Neural progenitor cell (in vitro differentiated cells): ENCODE measurements at places on chromosomes 7 and 10.

- no peak for DNase-seq
- no peak overlapping the region for H3K27ac ChIP-seq
- H3K27me3 ChIP-seq, result no peaks in the 10 kb centered on the region
- H3K36me3 ChIP-seq, result no peaks in the 10 kb centered on the region
Measured at GRCh38 chr10:14695847-14696480, 78.7 kb downstream of the FAM107B start.

DNA sequence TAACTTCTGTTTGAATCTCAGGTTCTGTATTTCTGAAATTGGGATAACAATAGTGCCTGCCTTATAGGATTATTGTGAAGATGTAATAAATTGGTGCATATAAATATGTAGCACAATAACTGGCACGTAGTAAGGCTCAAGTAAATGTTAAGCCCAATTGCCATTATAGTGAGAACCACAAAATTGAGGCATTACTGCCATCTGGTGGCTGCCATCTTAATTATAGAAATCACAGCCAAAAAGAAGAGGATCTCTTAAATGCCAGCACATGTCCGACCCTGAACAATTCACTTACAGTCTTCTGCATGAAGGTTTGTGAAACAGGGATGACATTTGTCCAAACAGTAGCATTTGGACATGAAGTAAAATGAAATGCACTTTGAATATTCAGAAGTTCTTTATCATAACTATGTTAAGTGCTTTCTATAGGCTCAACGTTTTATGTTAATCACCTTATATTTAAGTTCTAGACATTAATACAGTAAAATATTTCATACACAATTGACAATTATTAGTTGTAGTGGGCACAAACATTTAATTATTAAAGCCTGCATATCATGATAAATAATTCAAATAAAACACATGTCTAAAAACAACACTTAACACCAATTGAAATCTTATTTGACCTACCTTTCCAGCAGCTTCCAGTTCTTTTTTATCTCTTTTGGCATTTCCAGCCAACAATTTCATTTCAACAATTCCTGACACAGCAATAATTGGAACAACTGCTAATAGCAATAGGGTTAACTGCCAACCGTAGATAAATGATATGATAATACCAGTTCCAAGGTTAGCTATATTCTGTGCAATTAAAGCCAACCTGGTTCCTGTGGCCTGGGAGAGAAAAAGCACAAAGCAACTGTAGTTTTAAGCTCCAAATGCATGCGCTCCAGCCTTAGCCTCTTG lies 58.5 kb downstream of the ABCB4 start:
- H3K27ac ChIP-seq, result no peak overlapping the region
- no peaks in the 10 kb centered on the region for H3K27me3 ChIP-seq
- H3K4me1 ChIP-seq, result peaks cover 17% of the 10 kb centered on the region
- peak; percentile 76 for DNase-seq

- H3K36me3 ChIP-seq, result no peaks in the 10 kb centered on the region
- H3K27ac ChIP-seq, result no peak overlapping the region
- no peak for DNase-seq
- H3K27me3 ChIP-seq, result no peaks in the 10 kb centered on the region
- H3K4me3 ChIP-seq, result no peak overlapping the region
Measured at GRCh38 chr7:138023618-138024342, 21.9 kb upstream of the CREB3L2 start.

DNA sequence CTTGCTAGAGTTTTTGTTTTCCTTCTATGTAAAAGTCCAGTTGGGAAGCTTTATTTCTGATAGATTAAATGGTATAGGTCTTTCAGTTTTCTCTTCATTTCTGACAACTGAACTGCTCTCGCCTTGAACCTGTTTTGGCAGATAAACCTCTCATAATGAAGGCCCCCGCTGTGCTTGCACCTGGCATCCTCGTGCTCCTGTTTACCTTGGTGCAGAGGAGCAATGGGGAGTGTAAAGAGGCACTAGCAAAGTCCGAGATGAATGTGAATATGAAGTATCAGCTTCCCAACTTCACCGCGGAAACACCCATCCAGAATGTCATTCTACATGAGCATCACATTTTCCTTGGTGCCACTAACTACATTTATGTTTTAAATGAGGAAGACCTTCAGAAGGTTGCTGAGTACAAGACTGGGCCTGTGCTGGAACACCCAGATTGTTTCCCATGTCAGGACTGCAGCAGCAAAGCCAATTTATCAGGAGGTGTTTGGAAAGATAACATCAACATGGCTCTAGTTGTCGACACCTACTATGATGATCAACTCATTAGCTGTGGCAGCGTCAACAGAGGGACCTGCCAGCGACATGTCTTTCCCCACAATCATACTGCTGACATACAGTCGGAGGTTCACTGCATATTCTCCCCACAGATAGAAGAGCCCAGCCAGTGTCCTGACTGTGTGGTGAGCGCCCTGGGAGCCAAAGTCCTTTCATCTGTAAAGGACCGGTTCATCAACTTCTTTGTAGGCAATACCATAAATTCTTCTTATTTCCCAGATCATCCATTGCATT lies 27.1 kb downstream of the MET start:
- H3K4me1 ChIP-seq, result no peaks in the 10 kb centered on the region
- no peak overlapping the region for H3K4me3 ChIP-seq
- H3K36me3 ChIP-seq, result no peaks in the 10 kb centered on the region
- no peak for DNase-seq
- no peaks in the 10 kb centered on the region for H3K27me3 ChIP-seq

DNA sequence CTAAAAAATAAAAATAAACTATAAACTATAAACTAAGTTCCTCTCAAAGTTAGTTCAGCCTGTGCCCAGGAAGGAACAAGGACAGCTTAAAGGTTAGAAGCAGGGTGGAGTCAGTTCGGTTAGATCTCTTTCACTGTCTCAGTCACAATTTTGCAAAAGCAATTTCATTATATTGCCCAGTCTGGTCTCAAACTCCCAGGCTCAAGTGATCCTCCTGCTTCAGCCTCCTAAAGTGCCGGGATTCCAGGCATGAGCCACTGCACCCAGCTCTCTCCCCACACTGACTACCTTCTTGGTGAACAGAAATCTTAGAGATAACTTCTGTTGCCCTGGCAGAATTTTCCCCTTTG lies 146.3 kb upstream of the TRIM24 start:
- H3K27ac ChIP-seq, result no peak overlapping the region
- no peak for DNase-seq
- no peaks in the 10 kb centered on the region for H3K36me3 ChIP-seq
- no peaks in the 10 kb centered on the region for H3K27me3 ChIP-seq
- no peak overlapping the region for H3K4me3 ChIP-seq

- no peaks in the 10 kb centered on the region for H3K36me3 ChIP-seq
- no peaks in the 10 kb centered on the region for H3K4me1 ChIP-seq
- no peaks in the 10 kb centered on the region for H3K27me3 ChIP-seq
- no peak overlapping the region for H3K4me3 ChIP-seq
- H3K27ac ChIP-seq, result no peak overlapping the region
Measured at GRCh38 chr10:119981826-119982225, 89.3 kb downstream of the SEC23IP start.

DNA sequence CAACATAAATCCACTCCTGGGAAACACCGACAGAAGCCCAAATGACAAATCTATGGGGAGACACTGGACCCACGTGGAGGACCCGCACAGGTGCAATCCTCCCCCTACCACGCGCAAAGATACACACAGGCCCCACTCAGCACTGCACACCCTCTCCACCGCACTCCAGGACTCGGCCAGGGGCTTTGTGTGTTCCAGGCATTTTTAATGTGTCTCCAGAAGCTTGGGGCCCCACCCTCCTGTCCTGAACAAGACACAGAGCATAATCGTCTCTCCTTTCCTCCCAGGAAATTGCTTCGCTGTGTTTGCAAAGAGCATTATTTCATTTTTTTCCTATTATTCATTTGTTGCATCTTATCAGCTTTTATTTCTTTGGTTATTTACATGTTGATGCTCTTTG lies 82.8 kb downstream of the GLI3 start:
- no peak overlapping the region for H3K4me3 ChIP-seq
- H3K36me3 ChIP-seq, result no peaks in the 10 kb centered on the region
- H3K4me1 ChIP-seq, result peaks cover 95% of the 10 kb centered on the region
- no peak for DNase-seq

GRCh38 chr7:113122744-113123143 lies 4.4 kb upstream of the SMIM30 start:
- H3K27ac ChIP-seq, result no peak overlapping the region
- DNase-seq, result no peak
- H3K4me1 ChIP-seq, result peaks cover under 1% of the 10 kb centered on the region
- no peaks in the 10 kb centered on the region for H3K36me3 ChIP-seq
- peaks cover 44% of the 10 kb centered on the region for H3K27me3 ChIP-seq

DNA sequence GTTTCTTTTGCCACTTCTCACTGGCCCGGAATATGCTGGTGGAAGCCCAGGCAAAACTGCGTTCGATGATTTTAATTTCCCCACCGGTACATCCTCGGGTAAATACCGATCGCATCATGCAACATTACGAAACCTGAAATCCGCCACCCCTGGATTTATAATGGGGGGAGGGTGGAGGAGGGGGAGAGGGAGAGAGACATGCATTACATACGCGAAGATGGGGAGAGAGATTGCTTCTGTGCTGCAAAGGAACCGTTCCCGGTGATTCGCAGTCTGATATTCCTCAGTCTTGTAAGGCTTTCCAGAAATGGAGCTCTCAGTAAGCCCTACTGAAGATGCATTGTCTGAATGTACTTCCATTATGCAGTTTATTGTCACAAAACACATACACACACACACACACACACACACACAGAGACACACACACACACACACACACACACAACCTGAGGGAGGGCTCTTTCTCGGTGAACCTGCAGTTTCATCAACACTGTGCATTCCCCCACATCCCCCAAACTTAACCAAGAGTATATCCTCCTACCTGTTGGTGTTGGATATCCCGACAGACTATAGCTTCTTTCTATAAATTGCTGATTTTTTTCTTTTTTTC lies 741 bp downstream of the GPR85 start:
- peak; percentile 17 for DNase-seq
- H3K4me3 ChIP-seq, result peak overlapping the region; percentile 58
- H3K36me3 ChIP-seq, result no peaks in the 10 kb centered on the region
- H3K4me1 ChIP-seq, result peaks cover 43% of the 10 kb centered on the region
- peaks cover 32% of the 10 kb centered on the region for H3K27me3 ChIP-seq

GRCh38 chr7:86411814-86412213 lies 231.9 kb upstream of the GRM3 start:
- peak; percentile 4 for DNase-seq
- no peaks in the 10 kb centered on the region for H3K36me3 ChIP-seq
- H3K27me3 ChIP-seq, result no peaks in the 10 kb centered on the region
- H3K27ac ChIP-seq, result no peak overlapping the region

GRCh38 chr10:79147306-79147705 lies 78.5 kb downstream of the ZMIZ1 start:
- no peak overlapping the region for H3K4me3 ChIP-seq
- peaks cover 51% of the 10 kb centered on the region for H3K4me1 ChIP-seq
- H3K36me3 ChIP-seq, result no peaks in the 10 kb centered on the region
- H3K27ac ChIP-seq, result no peak overlapping the region
- no peak for DNase-seq
- no peaks in the 10 kb centered on the region for H3K27me3 ChIP-seq

- no peak overlapping the region for H3K27ac ChIP-seq
- H3K4me1 ChIP-seq, result peaks cover 12% of the 10 kb centered on the region
- no peaks in the 10 kb centered on the region for H3K27me3 ChIP-seq
Measured at GRCh38 chr7:12865593-12865992, 178.2 kb downstream of the ARL4A start.

- no peaks in the 10 kb centered on the region for H3K27me3 ChIP-seq
- no peak for DNase-seq
- H3K4me1 ChIP-seq, result peaks cover 17% of the 10 kb centered on the region
- H3K4me3 ChIP-seq, result no peak overlapping the region
Measured at GRCh38 chr7:26360650-26361049, 69.0 kb downstream of the SNX10 start.

GRCh38 chr10:5071411-5072198 lies 22.6 kb upstream of the AKR1C3 start:
- peaks cover 16% of the 10 kb centered on the region for H3K4me1 ChIP-seq
- DNase-seq, result peak; percentile 64
- no peak overlapping the region for H3K4me3 ChIP-seq
- peaks cover 3% of the 10 kb centered on the region for H3K36me3 ChIP-seq
- no peaks in the 10 kb centered on the region for H3K27me3 ChIP-seq
- no peak overlapping the region for H3K27ac ChIP-seq

- DNase-seq, result no peak
- H3K36me3 ChIP-seq, result no peaks in the 10 kb centered on the region
- H3K27ac ChIP-seq, result no peak overlapping the region
- H3K4me1 ChIP-seq, result peaks cover 10% of the 10 kb centered on the region
Measured at GRCh38 chr10:81872206-81872862, 2.7 kb upstream of the NRG3 start.

DNA sequence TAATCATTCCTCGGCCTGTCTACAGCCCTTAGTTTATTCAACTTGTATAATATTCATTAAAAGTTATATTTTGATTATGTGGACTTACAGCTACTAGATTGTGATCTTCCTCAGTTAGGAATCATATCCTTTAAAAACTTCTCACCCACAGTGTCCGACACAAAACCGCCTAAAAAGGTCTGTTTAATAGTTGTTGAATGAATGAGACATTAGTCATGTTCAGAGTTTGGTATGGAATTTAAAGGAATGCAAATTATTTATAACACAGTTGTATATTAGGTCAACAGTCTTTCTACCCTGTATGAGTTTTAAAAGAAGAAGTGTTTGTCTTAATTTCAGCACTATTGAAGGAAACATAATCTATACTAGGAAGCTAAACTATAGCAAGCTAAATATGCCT lies 390.0 kb downstream of the ARL4A start:
- DNase-seq, result no peak
- H3K36me3 ChIP-seq, result no peaks in the 10 kb centered on the region
- H3K4me1 ChIP-seq, result no peaks in the 10 kb centered on the region
- no peaks in the 10 kb centered on the region for H3K27me3 ChIP-seq

DNA sequence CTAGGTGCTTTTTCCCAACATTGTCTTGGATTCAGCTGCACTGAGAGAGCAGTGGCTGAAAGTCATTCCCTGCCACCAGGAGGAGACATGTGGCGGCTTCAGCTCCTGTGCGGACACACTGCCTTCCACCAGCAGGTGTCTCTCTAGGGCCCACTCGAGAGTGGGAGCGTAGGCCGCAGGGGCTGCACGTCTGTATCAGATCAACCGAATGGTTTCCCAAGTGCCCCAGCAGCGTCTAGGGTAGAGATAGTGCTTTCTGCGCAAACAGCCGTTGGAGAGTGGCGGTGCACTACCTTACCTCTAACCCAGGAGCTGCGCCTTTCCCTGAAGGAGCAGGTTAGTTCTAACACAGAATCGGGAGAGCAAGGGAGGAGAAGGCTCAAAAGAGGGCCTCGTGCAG lies 31.7 kb downstream of the PAPOLB start:
- no peaks in the 10 kb centered on the region for H3K27me3 ChIP-seq
- H3K36me3 ChIP-seq, result no peaks in the 10 kb centered on the region
- no peak overlapping the region for H3K4me3 ChIP-seq
- peak; percentile 89 for DNase-seq
- H3K4me1 ChIP-seq, result no peaks in the 10 kb centered on the region

- peak overlapping the region; percentile 14 for H3K4me3 ChIP-seq
- no peaks in the 10 kb centered on the region for H3K36me3 ChIP-seq
- H3K4me1 ChIP-seq, result peaks cover 55% of the 10 kb centered on the region
- peak overlapping the region; percentile 95 for H3K27ac ChIP-seq
- DNase-seq, result no peak
Measured at GRCh38 chr7:20827172-20827571, 40.5 kb upstream of the SP8 start.

- no peak for DNase-seq
- H3K36me3 ChIP-seq, result no peaks in the 10 kb centered on the region
- H3K4me1 ChIP-seq, result no peaks in the 10 kb centered on the region
Measured at GRCh38 chr7:10797157-10797556, 176.5 kb upstream of the PHF14 start.

GRCh38 chr10:44571701-44572100 lies 186.8 kb upstream of the CXCL12 start:
- H3K27ac ChIP-seq, result no peak overlapping the region
- H3K27me3 ChIP-seq, result no peaks in the 10 kb centered on the region
- no peaks in the 10 kb centered on the region for H3K36me3 ChIP-seq
- H3K4me1 ChIP-seq, result peaks cover 8% of the 10 kb centered on the region
- no peak for DNase-seq
